ENCODE measurements at places on chromosomes 5 and 9. TPM values are rescaled to one million over a fixed set of nuclear protein-coding genes. Genes with fewer than 3 reads are reported as not detected.
A peak's percentile ranks its signal among the peaks of the same experiment; 100 is the strongest.

GRCh38 chr5:143229896-143230675, 173.4 kb downstream of the NR3C1 start:
- DNase-seq, result peak; percentile 43
- H3K4me1 ChIP-seq, result peaks cover 51% of the 10 kb centered on the region
- H3K4me3 ChIP-seq, result peak overlapping the region; percentile 27
- H3K27me3 ChIP-seq, result no peaks in the 10 kb centered on the region
- peak overlapping the region; percentile 79 for H3K27ac ChIP-seq

DNA sequence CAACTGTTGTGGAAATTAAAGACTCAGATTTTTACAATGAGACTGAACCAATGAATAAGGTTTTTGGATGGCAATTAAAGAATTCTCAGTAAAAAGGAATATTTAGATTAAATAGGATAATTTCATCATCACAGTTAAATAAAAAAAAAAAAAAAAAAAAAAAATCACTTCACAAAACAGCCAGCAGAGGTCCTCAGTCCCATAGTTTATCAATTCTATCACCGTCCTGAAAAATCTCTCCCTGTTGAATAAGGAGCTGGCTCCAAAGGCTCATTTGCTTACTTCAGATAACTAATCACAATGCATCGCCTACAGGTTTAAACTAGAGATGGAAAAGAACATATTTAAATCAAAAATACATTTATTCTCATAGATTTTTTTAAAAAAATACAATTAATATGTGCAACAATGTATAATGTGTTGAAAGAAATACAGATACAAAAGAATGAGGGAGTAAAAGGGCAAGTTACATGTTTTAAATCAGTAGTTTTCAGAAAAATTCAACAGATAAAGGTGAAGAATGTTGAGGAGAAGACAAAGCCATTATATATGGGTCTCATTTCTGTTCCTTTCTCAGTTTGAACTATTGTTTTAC, 175.8 kb upstream of the CHD1 start:
- H3K27me3 ChIP-seq, result peaks cover 8% of the 10 kb centered on the region
- H3K36me3 ChIP-seq, result no peaks in the 10 kb centered on the region
- DNase-seq, result no peak
- no peak overlapping the region for H3K4me3 ChIP-seq

DNA sequence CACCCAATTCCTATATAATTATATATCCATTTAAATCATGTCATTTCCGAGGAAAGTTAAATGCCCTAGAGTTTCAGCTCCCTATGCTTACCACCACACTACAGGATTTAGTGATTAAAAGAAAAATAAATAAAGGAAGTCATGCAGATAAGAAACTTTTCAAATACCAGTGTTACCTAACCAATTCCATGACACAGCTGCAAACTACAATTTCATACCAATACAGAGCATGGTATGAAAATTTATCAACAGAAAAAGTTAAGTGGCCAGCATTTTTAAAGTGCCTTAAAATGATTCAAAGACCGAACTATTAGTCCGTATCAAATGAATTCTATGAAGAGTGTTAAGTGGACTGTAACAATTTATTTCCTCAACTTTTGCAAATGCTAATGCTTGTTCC, 35.9 kb downstream of the CEP120 start:
- no peak for DNase-seq
- H3K4me1 ChIP-seq, result no peaks in the 10 kb centered on the region
- H3K27me3 ChIP-seq, result no peaks in the 10 kb centered on the region
- no peak overlapping the region for H3K4me3 ChIP-seq

GRCh38 chr9:108972626-108973209, 38.5 kb downstream of the ABITRAM start:
- no peak for DNase-seq
- peaks cover 14% of the 10 kb centered on the region for H3K36me3 ChIP-seq
- H3K4me3 ChIP-seq, result no peak overlapping the region
- H3K27ac ChIP-seq, result no peak overlapping the region
- no peaks in the 10 kb centered on the region for H3K27me3 ChIP-seq

Gene CCL28
- 13.0 TPM for total RNA-seq

Gene PCDHGB1
- 0.48 TPM for total RNA-seq

Gene PRELID2
- total RNA-seq, result 5.6 TPM

Gene FUT7
- total RNA-seq, result not detected

Data from activated T-helper 2 cell treated with anti-CD3 and anti-CD28 coated beads, Interferon-gamma antibody, Interleukin-2, Interleukin-4, amounts not matched to agents 10 μg/mL and 5 μg/mL and 100 μg/mL, durations not matched to agents 14 hours and 24 hours and 36 hours (primary cell).